ENCODE measurements at places on chromosomes 3 and 15.

- no peak overlapping the region for H3K4me3 ChIP-seq
- DNase-seq, result no peak
- H3K36me3 ChIP-seq, result no peaks in the 10 kb centered on the region
Measured at GRCh38 chr15:88994286-88994685, 81.1 kb upstream of the MFGE8 start.

DNA sequence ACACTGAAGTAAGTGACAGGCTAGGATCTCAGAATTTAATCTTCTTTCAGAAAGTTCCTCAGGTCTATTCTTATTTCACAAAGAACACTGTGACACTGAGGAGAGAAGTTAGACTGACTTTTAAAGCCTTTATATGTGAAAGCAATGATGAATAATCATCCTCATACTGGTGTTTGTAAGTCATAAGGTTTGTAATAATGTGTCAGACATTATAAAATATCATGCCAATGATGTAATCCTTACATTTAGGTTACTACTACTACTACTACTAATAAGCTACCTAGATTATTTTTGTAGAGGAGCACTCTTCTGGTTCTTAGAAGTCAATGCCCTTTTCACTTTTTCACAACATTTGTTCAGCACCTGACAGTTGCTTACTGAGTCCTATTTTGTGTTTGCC, 33.4 kb downstream of the FANCD2OS start:
- H3K27ac ChIP-seq, result no peak overlapping the region
- peaks cover 22% of the 10 kb centered on the region for H3K36me3 ChIP-seq
- H3K4me1 ChIP-seq, result no peaks in the 10 kb centered on the region
- no peak for DNase-seq
- no peaks in the 10 kb centered on the region for H3K27me3 ChIP-seq
- H3K4me3 ChIP-seq, result no peak overlapping the region

DNA sequence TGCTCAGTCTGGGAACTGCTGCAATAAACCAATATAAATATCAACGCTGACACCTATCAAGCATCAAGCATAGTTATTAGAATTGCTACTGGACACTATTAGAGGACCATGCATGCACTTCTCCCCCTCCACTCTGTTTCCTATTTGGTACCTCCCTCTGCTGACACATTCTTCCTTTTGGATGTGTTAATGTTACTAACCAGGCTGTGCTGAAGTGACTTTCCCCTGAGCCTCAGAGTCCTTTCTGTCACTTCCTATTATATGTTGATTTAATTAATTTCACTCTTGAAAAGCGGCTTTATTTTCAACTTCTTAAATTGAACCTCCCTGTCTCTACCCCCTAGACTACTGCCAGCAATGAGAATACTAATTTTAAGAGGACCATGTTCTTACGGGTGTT, 379.1 kb downstream of the MCTP2 start:
- peaks cover 2% of the 10 kb centered on the region for H3K36me3 ChIP-seq
- DNase-seq, result no peak
- peaks cover 10% of the 10 kb centered on the region for H3K4me1 ChIP-seq
- peaks cover 47% of the 10 kb centered on the region for H3K27me3 ChIP-seq
- no peak overlapping the region for H3K27ac ChIP-seq
- no peak overlapping the region for H3K4me3 ChIP-seq

GRCh38 chr3:49296781-49297411, 19.9 kb upstream of the C3orf62 start:
- peak overlapping the region; percentile 10 for H3K27ac ChIP-seq
- peaks cover 3% of the 10 kb centered on the region for H3K4me1 ChIP-seq
- H3K27me3 ChIP-seq, result no peaks in the 10 kb centered on the region
- H3K4me3 ChIP-seq, result no peak overlapping the region
- no peak for DNase-seq

GRCh38 chr3:114792159-114792918, 354.7 kb downstream of the ZBTB20 start:
- no peak overlapping the region for H3K4me3 ChIP-seq
- peaks cover 7% of the 10 kb centered on the region for H3K36me3 ChIP-seq
- H3K27ac ChIP-seq, result no peak overlapping the region
- DNase-seq, result no peak
- H3K27me3 ChIP-seq, result no peaks in the 10 kb centered on the region

- H3K27ac ChIP-seq, result no peak overlapping the region
- no peak overlapping the region for H3K4me3 ChIP-seq
- H3K4me1 ChIP-seq, result peaks cover 30% of the 10 kb centered on the region
- no peaks in the 10 kb centered on the region for H3K36me3 ChIP-seq
- DNase-seq, result no peak
Measured at GRCh38 chr3:30401971-30402370, 204.4 kb upstream of the TGFBR2 start.

Data from naive thymus-derived CD8-positive, alpha-beta T cell (primary cell).